ENCODE measurements at places on chromosomes 3 and 15. TPM values are rescaled to one million over a fixed set of nuclear protein-coding genes. Genes with fewer than 3 reads are reported as not detected.

GRCh38 chr15:59266028-59266427 is 59.4 kb downstream of the LDHAL6B start:
- DNase-seq = no peak

DNA sequence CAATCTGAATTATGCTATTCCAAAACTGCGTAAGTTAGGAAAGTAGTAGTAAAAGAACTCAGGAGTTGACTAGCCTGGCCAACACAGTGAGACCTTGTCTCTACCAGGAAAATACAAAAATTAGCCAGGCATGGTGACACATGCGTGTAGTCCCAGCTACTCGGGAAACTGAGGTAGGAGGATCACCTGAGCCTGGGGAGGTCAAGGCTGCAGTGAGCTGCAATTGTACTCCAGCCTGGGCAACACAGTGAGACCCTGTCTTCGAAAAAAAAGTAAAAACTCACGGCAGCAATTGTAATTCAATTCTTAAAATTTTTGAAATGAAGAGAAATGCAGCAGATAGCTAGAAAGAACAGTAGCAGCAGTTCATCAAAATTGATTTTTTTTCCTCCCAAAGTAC is 9.7 kb downstream of the GABPB1 start:
- DNase-seq = no peak

DNA sequence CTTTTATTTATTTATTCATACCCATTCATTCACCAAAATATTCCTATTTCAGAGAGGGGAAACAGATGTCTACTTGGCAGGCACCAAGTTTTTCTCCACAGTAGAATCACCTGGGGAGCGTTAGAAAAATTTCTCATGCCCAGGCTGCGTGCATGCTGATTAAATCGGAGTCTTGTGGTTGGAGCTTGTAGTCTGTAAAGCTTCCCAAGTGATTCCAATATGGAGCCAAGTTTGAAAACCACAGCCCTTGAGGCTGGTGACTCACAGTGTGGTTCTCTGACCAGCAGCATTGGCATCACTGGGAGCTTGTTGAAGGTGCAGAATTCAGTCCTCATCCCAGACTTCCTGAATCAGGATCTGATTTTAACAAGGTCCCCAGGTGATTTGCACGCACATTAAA is 49.7 kb downstream of the PDHB start:
- DNase-seq = peak; percentile 94

GRCh38 chr3:55244247-55244646 is 242.9 kb downstream of the WNT5A start:
- DNase-seq = no peak

GRCh38 chr3:61420136-61420759 is 141.1 kb upstream of the PTPRG start:
- DNase-seq = no peak

DNA sequence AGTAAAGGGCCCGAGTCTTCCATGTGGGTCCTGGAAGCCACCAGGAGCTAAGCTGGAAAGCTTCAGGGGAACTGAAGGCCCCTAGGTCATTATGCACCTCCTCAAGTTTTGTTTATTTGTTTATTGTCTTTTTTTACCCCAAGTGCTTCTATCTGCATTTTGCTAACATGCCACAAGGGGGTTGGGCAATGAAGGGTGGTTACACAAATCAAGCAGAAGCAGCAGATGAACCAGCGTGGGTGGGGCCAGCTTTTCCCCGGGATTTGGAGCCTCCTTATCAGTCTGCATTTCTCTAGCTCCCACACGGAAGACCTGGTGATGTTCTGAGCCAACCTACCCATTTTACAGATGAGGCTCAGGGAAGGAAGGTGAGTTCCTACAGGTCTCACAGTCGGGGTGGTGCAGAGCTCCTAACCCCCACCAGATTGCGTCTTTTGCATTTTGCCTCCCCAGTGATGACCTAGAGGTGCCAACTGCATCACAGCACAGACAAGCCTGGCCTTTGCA is 16.8 kb downstream of the TMC3 start:
- no peak for DNase-seq

- DNase-seq = no peak
Measured at GRCh38 chr3:169334991-169335390, 328.5 kb downstream of the MECOM start.

DNA sequence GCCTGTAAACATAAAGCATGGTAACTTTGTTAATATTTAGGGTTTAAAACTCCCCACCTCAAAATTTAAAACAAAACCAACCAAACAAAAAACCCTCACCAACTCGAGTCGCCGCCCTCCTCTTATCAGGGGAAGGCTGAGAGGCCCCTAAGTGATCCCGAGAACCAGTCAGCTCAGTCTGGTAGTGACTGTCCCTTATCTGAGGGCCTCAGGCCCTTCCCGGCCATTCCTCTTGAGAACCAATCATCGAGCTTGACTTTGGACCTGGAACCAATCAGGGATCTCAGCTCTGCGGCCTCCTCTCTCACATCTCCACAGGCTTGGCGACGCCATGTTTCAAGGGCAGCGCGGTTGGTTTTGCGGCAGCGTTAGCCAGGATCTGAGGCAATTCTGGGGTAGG is at the start of gene TERB2:
Gene TERB2 (plus strand): TSS at position 300 of the 400 bp plus-strand sequence. CDS start 32 bp downstream, at position 332.
- no peak for DNase-seq

- no peak for DNase-seq
Measured at GRCh38 chr15:80779658-80780415, 667 bp downstream of the CEMIP start.

- DNase-seq = no peak
Measured at GRCh38 chr15:25724899-25725298, 138.2 kb downstream of the ATP10A start.

GRCh38 chr3:20069178-20069532 is 28.9 kb downstream of the KAT2B start:
- no peak for DNase-seq

- no peak for DNase-seq
Measured at GRCh38 chr3:16315623-16316022, 50.6 kb downstream of the OXNAD1 start.

DNA sequence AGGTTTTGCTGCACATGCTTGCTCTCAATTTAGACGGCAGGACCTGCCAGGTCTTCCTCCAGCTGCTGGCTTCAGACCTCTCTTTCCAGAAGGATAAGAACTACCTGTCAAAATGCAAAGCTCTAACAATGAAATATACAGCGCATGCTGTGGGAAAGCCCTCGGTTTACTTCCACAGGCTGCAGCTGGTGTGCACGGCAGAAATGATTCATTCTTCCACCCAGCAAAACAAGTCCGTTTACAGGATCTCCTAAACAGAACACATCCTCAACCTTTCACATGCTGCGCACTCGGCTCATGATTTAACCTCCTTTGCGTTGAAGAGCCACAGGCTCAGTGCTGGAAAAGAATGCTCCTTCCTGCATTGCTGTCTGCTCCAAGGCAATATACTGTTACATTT is 92.4 kb upstream of the WNT5A start:
- DNase-seq = no peak

DNA sequence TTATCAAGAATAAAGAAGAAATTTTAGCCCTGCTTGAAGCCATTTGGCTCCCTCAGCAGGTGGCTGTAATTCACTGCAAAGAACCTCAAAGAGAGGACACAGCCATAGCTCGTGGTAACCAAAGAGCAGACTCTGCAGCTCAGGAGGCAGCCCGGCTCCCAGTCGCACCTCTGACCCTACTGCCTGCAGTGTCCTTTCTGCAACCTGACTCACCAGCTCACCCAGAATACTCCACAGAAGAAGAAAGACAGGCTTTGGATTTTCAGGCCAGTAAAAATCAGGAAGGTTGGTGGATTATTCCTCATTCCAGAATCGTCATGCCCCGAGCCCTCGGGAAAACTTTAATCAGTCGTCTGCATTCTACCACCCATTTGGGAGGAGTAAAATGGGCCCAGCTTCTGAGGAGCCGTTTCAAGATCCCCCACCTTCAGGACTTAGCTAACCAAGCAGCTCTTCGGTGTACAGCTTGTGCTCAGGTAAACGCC is 38.6 kb downstream of the ZBTB11 start:
- DNase-seq = no peak

DNA sequence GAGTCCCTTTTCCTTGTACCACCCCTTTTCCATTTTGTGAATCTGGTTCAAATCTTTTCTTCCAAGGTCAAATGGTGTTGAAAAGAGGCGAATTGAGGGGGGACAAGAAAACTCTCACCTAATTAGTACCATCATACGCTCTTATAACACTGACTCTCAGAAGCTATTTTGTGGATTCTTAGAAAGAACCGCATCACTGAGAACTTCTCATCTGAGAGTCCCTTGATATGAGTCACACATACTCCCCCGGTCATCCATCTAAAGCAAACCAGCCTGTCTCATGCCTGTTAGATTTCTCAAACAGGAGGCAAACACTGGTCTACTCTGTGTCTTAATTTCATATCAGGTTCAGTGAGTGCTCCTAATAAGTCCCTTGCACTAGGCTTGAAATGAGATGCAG is 76.5 kb upstream of the SPRED1 start:
- DNase-seq = no peak

DNA sequence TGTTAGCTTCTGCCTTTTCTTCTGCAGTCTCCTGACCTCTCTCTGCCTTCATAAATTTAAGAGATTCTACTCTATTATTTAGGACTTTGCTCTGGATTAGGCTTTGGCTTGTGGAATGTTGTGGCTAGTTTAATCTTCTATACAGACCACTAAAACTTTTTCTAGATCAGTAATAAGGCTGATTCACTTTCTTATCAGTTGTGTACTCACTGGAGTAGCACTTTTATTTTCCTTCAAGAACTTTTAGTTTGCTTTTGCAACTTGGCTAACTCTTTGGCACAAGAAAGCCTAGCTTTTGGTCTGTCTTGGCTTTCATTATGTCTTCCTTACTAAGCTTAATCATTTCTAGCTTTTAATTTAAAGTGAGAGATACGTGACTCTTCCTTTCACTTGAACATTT is 265.5 kb upstream of the TBC1D5 start:
- DNase-seq = no peak

DNA sequence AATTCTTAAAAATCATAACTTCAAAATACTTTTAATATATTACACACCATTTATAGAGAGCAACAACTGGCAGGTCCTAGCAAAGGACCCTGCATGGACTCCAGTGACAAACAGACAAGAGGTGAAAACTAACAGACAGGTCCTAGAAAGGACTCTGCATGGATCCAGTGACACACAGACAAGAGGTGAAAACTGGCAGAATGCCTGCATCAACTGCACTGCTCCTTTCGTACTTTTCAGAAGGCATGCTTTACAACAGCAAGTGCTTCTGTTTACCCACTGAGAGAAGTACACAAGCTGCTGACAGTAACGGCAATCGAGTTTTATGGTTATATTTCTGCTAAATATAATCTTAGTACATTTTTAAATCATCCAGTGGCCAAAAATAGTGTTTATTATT is 24.3 kb upstream of the GP5 start:
- no peak for DNase-seq

DNA sequence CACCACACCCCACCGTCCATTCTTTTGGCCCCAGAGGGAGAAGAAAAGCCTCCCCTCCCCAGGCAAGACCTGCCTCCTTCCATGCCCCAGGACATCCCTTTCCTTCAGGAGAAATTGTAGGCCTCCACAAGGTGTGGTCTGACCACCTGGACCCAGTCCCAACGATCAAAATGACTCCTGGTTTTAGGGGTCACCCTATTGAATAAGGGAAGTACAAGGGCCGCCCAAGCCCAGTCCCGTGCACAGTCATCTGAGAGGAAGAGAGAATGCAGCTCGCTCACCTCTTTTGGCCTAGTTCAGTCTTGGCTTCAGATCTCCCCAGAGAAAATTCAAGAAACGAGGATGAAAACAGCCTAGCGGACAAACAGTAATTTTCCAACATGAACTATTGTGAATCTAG is 249.1 kb downstream of the UACA start:
- no peak for DNase-seq

- DNase-seq = no peak
Measured at GRCh38 chr3:79140708-79141107, 627.1 kb downstream of the ROBO1 start.

- no peak for DNase-seq
Measured at GRCh38 chr3:2870724-2871333, 239.3 kb downstream of the IL5RA start.

DNA sequence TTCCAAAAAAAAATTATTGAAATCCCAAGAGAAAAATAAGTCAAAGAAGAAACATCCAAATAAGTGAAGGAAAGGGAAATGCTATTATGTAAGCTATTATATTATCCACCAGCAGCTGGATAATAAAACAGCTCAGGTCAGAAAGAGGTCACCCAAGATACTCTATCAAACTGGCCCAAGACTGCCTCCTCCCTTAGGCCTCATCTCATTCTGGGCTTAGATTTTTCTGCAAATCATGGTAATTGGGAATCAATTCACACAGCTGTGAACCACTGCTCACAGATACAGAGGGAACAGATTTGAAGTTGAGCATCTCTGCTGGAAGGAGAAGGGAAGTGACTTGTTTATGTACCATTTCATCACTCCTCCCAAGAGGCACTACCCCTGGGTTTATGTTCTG is 294.6 kb upstream of the DPPA4 start:
- DNase-seq = no peak

DNA sequence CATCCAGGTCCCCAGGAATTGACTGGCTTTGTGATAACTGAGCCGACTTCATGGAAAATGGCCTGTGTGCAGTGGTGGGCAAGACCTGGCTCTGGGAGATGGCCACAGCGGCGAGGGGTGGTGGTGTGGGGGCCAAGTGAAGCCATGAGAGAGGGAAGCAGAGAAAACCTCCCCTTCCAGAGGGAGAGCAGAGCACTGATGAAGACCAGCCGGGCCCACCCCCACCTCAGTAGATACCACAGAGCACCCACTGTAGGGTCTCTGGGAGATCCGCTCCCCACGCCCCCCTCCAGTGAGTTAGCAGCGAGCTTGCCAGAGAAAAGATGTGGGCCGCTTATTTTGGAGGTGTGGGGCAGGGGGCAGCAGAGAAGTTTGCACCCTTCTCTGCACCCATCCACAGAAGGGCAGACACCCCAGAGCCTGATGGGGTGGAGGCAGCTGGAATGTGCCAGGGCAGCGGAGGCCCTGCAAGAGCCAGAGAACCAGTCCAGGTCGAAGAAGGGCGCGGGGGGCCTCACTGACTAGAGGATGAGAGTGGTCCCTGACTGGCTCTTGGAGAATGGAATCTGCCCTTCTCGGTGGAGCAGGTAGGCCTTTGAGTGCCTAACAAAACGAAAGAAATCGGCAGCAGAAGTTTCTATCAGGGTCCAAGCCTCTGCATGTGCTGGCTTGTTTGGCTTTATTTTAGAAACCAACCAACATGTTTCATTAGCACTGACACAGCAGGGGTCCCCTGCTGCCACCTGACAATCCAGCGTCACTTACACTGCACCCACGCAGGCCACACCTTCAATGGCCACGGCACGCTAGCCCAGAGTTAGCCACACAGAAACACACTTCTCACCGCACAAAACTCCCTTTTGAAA is 28.3 kb downstream of the MELTF start:
- DNase-seq = no peak

DNA sequence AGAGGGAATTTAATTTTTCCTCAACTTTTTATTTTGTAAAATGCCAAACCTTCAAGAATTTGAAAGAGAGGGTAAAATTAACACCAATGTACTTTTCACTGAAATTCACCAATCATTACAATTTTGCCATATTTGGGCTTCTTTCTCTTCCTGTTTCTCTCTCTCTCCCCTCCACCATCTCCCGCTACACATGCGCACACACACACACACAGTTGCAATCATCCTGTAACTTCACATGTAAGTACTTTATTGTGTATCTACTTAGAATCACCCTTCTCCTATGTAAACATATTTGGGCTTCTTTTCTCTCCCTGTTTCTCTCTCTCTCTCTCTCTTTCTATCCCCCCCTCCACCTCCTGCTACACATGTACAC is 7.4 kb downstream of the ARL14 start:
- DNase-seq = no peak

GNAT1 gene
- not detected for polyA plus RNA-seq

STRA6 gene
- not detected for polyA plus RNA-seq

ATP2B2 gene
- not detected for polyA plus RNA-seq

CDAN1 gene
- polyA plus RNA-seq = 3.6 TPM

STAB1 gene
- polyA plus RNA-seq = not detected

AP3B2 gene
- polyA plus RNA-seq = 0.31 TPM

CELF6 gene
- polyA plus RNA-seq = 0.12 TPM

RASL12 gene
- not detected for polyA plus RNA-seq

GOLGA8S gene
- polyA plus RNA-seq = 0.01 TPM
